Glutamatergic neuron (in vitro differentiated cells): ENCODE measurements at places on chromosomes 16 and 17.

DNA sequence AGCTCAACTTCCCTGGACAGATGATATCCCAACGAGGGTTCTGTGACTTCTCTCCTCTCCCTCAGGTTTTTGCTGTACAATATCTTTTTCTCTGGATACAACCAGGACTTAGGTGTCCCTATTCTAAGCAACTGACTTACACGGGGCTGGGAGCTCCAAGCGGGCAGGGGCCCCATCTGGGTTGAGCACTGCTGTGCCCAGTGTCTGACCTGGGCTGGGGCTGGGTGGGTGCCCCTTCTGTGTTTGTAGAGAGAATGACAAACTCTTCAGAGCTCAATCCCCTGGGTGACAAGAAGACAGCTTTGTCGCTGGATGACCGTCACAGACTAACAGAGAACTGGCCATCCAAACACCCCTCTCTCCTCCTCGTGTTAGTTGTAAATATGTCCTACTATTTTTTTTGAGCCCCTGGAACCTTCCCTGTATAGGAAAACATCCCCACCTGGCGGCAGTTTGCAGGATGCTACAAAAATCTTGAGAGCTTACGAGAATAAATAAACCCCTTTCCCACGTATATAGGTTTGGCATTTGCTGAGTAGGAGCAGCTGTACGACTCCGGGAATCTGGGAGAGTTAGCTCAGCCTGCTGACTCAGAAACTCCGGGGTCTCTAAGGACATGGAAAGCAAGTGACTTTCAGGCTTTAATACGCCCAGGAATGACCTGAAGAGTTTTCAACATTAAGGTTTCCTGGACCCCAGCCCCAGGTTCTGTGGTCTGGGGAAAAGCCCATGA, 23.7 kb upstream of the RCVRN start:
- DNase-seq: peak; percentile 57

GRCh38 chr16:66334853-66335574, 31.5 kb upstream of the CDH5 start:
- no peak for DNase-seq

- DNase-seq: no peak
These were observed 17.6 kb downstream of the SPAG9 start for GRCh38 chr17:51103050-51103449.

- DNase-seq: no peak
These were observed 195.5 kb downstream of the TOX3 start for GRCh38 chr16:52351451-52351850.

DNA sequence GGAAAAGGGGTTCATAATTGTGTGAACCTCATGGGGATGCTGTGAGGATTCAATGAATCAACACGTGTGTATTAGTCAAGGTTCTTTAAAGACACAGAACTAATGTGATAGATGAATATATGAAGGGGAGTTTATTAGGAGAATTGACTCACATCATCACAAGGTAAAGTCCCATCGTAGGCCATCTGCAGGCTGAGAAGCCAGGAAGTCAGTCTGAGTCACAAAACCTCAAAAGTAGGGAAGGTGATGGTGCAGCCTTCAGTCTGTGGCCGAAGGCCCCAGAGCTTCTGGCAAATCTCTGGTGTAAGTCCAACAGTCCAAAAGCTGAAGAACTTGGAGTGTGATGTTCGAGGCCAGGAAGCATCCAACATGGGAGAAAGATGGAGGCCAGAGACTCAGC, 413.4 kb downstream of the CDH13 start:
- no peak for DNase-seq

DNA sequence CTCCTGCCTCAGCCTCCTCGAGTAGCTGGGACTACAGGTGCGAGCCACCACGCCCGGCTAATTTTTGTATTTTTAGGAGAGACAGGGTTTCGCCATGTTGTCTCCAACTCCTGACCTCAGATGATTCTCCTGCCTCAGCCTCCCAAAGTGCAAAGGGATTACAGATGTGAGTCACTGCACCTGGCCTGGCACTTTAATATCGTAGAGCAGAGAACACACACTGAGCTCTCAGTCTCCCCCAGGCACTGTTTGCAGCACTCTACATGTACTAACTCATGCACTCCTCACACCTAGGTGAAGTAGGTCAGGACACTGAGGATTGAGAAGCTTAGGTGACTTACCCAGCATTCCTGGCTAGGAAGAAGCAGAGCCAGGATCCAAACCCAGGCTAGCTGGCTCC, 15.0 kb downstream of the C17orf100 start:
- DNase-seq: no peak

- DNase-seq: no peak
These were observed 11.8 kb downstream of the GPRC5C start for GRCh38 chr17:74443516-74444296.

DNA sequence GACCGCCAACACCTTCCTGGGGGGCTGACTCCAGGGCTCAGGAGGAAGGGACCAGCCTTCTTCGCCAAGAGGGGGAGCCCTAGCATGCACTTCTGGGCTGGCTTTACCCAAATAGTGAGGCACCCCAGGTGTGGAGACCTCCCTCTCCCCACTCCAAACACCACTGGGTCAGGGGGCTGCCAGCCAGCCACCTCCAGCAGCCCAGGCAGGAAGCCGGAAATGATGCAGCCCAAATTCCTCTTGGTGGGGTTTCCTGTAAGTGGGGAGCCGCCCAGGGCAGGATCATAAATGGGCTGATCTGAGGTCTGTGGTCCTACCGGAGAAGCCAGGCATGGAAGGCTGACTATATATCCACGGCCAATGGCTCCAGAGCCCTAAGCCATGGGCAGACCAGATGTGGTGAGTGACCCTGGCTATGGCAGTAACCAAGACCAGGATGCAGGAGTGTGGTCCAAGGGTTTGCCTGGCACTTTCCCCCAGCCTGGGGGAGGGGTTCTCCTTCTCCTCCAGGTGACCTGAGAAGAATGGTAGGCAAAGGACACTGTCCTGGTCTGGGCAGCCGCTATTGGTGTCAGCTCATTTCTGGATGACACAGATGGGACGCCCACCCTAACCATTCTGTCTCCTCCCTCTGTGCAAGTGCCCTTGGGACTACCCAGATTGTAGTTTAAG, 4.2 kb downstream of the GIT1 start:
- no peak for DNase-seq

DNA sequence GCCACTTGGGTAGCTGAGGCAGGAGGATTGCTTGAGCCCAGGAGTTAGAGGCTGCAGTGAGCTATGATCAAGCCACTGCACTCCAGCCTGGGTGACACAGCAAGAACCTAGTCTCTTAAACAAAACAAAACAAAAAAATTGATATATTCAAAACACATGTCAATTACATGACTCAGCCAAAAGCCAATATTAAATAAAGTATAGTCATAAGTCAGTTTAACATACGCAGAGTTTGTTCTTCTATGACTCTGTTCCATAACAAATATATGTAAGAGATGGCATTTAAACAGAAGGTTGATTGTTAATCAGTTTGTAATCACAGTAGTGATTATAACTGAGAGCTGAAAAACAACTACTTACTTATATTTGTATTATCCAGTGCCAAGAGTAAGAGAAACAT, 106.5 kb downstream of the CDH8 start:
- no peak for DNase-seq

- DNase-seq: no peak
These were observed 37.5 kb upstream of the KCNJ16 start for GRCh38 chr17:70037498-70037897.

- no peak for DNase-seq
These were observed 313.1 kb upstream of the TNRC6C start for GRCh38 chr17:77645072-77646045.

GRCh38 chr17:82400206-82400605, 17.9 kb upstream of the HEXD start:
- DNase-seq: no peak

- no peak for DNase-seq
These were observed 33.5 kb downstream of the CA10 start for GRCh38 chr17:52124993-52125392.

DNA sequence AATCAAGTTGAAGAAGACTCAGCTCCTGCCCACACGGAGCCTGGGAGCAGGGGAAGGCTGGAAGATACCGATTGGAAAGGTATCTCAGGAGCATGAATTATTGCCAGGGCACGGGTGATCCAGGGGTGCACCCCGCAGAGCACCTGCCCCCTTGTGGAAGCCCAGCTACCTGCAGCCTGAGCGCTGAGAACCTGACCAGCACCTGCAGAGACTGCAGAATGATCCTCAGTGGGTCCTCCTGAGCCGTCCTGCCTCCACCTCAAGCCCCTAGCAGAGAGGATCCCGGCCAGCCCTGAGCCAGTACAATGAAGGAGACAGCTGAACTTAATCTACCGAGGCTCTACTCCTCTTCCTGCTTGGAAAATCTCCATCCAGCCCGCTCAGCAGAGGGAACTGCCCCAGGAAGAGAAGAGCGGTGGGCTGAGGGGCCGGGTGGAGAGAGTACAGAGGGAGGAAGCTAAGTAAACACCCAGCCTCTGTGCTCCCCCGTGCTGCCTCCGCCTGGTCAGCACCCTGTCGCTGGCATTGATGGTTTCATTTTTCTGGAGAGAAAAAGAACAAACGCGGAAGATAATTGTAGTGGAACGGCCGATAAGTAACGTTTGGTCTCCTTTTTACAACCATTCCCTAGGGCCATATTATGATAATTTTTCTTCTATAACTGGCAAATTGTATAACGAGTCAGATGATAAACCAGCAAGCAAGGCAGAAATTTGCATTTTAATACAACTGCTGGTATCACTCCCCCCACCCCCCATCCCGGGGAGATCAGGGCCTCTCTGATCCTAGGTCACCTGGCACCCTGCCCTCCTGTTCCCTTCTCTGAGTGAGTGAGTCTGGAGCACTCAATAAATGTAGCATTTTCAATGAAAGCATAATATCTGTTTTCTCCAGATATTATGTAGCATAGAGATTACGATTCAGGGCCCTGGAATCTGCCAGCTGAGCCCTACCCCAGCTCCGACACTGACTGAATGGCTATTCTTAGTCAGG, 204.5 kb upstream of the RPL38 start:
- peak; percentile 80 for DNase-seq

GRCh38 chr17:40791787-40792436, 7.8 kb downstream of the KRT28 start:
- no peak for DNase-seq

DNA sequence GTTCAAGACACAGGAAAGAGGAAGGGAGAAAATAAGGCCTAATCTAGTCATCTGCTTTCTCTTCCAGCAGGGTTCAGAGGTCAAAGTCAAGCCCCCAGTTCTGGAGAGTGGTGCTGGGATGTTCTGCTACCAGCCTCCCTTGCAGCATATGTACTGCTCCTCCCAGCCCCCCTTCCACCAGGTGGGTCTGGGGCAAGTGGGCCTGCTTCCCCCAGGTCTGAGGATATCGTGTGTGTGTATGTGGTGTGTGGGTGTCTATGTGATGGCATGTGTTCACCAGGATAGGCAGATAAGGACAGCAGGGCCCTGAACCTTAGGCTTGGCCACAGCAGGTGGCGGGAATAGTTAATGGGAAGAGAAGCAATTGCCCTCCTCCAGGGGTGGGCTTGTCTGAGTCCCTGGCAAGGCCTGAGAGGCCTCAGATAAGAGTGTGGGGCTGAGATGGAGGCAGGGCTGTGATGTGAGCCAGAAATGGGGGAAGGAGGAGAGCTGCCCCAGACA, 21.1 kb downstream of the FOXN1 start:
- no peak for DNase-seq

DNA sequence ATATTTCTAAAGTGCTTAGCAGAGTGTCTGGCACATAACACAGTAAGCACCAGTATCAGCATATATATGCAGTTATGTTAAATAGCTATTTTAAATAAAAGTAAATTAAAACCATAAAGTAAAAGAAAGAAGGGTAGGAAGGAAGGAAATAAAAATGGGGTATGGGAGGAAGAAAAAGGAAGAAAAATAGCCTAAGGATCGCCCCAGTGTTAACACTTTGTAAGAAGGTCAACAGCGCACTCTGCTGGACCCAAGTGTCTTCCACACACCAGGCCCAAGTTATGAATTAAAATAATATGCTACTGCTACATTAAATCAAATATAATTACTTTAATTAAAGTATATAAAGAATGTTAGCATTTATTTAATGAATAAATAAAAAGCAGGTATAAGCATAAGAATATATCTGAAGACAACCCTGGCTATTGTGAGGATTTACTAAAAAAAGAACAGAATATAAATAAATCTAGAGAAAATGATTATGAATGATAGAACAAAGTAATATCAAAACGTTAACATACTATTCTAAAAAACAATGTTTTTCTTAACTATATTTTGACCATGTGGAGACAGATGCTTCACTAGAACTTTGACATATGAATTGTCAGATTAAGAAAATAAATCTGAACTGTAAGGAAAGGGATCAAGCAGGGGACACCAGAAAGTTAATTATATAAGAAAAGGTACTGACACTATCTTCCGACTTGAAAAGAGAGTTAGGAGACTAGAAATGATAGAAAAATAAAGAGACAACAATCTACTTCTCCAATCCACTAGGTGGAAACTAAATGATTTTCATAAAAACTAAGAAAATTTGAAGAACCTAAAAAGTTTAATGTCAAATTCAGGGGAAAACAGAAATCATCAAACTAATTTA, 25.9 kb downstream of the BRIP1 start:
- DNase-seq: peak; percentile 68

DNA sequence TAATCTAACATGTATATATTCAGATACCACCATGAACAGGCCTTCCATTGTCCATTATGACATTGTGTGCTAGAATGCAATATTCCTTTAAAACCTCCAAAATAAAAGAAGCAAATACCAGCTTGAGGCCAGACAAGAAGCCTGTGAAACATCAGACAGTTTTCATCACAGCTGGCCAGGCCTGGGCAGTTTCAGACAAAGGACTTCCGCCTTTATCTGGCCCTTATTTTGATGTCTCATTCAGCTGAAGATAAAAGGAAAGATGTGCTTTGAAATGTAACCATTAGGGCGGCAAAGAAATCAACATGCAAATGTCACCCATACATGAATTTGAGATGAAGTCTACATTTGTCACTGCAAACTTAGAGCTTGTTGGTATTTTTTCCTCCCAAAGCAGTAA, 737.5 kb downstream of the KCNJ2 start:
- DNase-seq: no peak

DNA sequence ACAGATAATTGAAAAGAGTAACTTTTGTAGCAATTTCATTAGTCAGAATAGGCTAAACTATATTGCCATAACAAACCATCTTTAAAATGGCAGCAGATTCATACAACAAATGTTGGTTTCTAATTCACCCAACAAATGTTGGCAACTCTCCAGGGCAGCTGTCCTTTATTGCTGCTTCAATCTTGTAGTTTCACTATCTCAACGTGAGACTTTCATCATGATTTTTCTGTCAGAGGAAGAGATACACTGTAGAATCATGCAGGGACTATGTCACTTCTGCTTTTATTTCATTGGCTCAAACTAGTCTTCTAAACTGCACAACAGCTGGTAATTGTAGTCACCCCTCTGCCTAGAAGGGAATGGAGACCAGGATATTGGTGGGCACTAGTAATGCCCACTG, 174.2 kb downstream of the TANC2 start:
- no peak for DNase-seq

GRCh38 chr17:82231312-82231561, 2.4 kb downstream of the SLC16A3 start:
- no peak for DNase-seq

DNA sequence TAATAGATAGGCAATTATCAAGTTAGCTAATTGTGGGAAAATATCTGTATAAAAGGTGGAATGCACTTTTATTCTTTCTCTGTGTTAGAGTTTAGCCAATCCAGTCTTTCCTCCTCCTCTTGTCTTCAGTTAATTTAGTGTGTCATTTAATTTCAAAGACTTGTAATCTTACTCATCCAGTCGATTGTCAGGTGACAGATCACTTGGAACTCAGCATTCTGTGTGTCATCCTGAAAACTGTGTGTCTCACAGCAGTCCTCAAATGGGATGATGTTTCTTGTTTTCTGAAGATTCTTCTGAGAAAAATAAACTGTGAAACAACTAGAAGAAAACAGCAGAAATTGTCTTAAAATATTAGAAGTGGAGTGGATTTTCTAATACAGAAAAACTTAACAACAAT, 290 bp upstream of the KRTAP4-1 start:
- no peak for DNase-seq
